ENCODE measurements at places on chromosomes 2 and 18.

GRCh38 chr2:12202313-12203075 lies 456.1 kb downstream of the LPIN1 start:
- no peak for DNase-seq

DNA sequence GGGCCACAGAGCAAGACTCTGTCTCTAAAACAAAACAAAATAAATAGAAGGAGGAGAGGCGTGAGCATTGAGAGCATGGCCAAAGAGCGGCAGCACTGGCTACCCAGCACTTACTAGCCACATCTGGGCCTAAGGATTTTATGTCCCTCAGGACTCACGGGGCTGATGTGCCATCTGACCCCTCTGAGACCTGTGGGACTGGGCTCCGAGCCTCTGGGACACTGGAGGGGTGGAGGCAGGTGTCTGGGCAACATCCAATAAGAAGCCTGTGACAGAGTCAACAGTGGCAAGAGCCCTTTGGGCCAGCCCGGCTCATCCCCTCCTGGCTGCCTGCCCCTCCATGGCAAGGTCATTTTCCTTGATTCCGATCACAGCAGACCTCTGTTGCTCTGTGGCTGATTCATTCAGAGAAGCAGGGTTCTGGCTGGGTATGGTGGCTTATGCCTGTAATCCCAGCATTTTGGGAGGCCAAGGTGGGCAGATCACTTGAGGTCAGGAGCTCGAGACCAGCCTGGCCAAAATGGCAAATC lies 60.7 kb downstream of the RRM2 start:
- DNase-seq = no peak

GRCh38 chr2:150190546-150190945 lies 296.9 kb downstream of the RND3 start:
- no peak for DNase-seq

GRCh38 chr2:46873604-46874068 lies 42.0 kb downstream of the MCFD2 start:
- peak; percentile 83 for DNase-seq
